ENCODE measurements at places on chromosomes 12 and 14.

DNA sequence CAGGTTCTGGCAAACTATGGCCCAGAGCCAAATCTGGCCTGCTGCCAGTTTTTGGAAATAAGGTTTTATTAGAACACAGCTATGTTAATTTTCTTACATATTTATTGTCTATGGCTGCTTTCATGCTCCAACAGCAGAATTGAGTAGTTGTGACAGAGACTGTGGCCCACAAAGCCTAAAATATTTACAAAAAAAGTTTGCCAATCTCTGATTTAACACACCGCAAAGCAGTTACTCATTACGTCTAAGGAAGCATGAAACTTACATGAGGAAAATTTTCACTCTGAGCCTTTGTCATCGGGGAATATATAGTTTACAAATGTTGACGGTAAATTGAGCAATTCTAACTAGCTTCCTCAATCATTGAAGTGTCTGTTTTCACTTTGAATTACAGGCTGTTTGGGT is 96.5 kb downstream of the UNC79 start:
- DNase-seq, result no peak

- no peak for DNase-seq
Measured at GRCh38 chr12:68439368-68440045, 107.3 kb upstream of the MDM1 start.

DNA sequence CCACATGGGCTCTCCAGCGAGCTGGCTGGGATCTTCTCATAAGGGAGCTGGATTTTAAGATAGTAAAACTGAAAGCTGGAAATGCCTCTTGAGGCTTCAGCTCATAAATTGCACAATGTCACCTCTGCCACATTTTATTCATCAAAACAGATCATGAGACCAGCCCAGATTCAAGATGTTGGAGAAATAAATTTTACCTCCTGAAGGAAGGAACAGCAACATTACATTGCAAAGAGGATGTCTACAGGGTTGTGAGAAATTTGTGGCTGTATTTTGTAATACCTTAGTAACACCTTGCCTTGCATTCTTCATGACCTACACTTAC is 43.1 kb upstream of the KRR1 start:
- no peak for DNase-seq

DNA sequence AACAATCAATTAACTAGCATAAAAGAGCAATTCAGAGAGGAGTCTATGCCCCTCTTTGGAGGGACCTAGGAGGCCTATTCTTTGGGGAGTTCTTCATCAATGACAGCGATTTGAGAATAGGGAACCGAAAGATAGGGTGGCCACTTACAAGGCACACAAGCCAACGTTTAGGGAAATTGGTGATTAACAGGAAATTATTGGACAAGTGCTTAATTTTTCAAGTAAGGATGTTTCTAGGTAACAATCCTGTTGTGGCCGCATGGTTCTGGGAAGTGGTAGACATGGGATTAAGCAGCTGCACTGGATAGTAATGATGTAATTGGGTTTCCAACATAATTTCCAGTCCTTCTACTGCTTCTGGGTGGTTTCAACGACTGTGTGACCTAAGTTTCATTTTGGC is 83.2 kb downstream of the HMGA2 start:
- no peak for DNase-seq

DNA sequence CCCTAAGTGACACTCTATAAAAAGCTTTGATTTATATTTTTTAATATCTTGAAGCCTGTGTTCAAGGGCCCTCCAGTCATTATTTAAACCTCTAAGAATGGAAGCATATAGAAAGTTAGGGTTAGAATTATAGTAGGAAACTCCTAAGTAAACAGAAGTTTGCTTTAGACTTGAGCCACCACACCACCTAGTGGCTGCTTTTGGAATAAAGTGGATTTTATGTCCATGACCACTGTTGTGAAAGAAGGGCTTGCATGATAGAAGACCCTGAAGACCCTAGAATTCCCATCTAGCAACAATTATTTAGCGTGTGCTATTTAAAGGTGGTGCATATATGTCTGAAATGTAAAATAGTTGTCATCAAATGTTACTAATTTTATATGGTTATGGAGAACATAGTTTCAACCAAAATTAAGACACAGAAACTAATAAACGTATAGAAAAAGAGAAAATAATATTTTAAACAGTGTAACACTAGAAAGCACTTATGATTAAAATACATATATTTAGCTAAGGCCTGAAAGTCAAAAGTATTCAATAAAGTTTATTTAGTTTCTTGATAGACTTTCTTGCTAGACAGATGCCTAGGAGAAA is 21.3 kb downstream of the LRRIQ1 start:
- DNase-seq, result no peak

GRCh38 chr12:53602176-53602864 is 23.9 kb downstream of the ATF7 start:
- no peak for DNase-seq

GRCh38 chr14:103538291-103539055 is 9.5 kb downstream of the TRMT61A start:
- no peak for DNase-seq

- DNase-seq, result no peak
Measured at GRCh38 chr14:100862277-100862676, 36.4 kb downstream of the MEG3 start.

DNA sequence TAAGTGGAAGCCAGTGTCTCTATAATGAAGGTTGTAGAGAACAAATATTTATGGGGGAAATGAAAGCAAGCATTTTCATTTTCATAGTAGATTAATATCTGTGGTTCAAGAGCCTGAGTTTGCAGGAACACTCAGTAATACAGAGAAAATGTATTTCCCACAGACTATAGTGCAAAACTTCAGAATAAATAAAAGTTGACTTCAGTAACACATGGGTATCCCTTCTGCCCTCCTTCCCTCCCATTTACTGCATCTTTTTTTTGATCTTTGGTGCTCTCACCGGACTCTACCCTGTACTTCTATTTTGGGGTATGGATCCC is 75.3 kb upstream of the AMN1 start:
- DNase-seq, result no peak

- no peak for DNase-seq
Measured at GRCh38 chr12:81797100-81797499, 38.0 kb upstream of the PPFIA2 start.

DNA sequence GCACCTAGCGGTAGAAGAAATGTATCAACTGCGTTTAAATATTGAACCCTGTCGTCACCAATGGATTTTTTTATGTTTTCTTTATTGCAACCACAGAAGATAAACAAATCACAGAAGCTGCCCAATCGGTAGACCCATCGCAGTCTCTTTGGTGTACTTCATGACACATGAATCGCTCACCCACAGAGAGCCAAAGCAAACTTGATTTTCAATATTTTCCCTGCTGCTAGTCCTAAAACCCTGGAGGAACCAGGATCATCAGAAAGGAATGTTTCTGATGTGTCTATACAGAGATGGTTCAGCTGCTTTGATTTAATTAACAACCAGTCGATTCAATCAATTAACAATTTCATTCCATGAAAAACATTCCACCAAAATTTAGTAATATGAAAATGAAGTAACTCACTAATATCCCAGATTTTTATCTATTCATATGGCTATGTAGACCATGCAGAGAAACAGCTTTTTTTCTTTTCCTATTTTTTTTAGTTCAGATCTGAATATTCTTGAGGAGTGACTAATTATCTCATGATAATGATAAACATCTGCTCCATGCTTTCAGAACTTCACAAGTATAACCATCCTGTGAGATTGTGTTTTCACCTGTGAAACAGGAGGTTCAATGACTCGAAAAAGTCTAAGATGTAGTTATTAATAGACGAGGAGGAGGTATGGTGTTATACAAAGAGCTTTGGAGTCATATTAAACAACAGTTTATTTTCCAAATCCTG is 46.1 kb downstream of the DIO2 start:
- DNase-seq, result no peak

All from bone marrow (tissue), 2 donors.